ENCODE measurements at places on chromosomes 3 and 15.

DNA sequence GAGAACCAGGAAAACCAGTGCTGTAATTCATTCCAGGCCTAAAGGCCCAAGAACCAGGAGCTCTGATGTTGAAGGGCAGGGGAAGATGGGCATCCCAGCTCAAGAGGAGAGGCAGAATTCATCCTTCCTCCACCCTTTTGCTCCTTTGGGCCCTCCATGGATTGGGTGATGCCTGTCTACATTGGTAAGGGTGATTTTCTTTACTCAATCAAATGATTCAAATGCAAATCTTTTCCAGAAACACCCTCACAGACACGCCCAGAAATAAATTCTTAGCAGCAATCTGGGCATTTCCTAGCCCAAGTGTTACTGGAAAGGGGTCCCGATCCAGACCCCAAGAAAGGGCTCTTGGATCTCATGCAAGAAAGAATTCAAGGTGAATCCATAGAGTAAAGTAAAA, 17.6 kb upstream of the APOD start:
- no peak for DNase-seq

DNA sequence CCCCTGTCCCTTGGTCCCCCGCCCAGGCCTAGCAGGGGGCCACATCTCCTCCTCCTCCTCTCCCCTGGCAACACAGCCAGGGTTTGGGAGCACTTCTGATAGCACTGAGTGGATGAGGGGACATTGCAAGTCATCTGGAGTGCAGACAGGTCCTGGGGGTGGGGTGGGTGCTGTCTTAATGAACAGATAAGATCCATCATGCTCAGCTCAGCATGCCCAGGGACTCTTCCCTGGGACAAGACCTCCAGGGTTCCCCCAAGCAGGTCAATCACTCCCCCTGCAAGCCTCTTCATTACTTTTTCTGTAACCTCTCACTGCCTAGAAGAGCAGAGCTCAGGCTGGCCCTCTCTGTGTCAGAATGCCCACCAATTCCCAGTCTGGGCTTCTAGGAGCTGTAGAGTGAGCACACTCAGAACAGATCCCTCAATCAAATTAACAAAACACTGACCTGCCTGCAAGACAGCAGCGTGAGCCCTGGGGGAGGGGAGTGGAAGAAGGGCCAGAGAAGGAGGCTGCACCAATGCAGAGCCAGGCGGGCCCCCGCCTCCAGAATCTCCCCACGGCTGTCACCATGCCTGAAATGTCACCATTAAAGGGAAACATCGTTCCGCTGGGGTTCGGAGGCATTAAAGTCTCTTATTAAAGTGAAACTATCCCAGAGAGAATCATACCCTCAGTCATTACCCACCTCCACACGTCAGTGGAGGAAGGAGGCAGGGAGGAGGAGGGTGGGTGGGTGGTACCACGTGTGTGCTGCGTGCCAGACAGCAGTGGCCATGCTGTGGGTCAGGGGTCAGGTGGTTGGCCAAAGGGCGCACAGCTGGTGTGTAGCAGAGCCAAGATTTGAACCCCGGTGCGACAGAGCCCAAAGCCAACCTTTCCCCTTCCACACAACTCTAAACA, 114.7 kb upstream of the LINGO1 start:
- DNase-seq: no peak

DNA sequence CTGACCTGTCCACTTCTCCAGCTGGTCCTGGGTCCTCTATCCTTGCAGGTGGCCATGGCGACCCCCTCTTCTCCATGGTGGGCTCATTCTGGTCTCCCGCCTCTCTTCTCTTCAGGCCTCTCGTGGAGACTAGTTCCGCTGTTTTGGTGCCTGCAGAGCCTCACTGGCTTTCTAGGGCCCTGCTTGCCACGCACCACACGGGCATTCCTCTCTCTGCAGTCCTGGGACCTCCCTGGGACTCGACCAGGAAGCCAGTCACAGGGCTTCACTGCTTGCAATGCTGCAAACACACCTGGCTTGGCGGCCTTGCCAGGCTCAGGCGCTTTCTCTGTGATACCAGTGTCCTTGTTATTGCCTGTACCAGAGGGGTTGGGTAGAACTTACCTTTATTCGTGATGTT, 9.1 kb downstream of the SLC28A1 start:
- no peak for DNase-seq

GRCh38 chr3:48857641-48858040, 10.0 kb upstream of the PRKAR2A start:
- DNase-seq: no peak

GRCh38 chr3:14490831-14491230, 49.3 kb downstream of the GRIP2 start:
- no peak for DNase-seq

DNA sequence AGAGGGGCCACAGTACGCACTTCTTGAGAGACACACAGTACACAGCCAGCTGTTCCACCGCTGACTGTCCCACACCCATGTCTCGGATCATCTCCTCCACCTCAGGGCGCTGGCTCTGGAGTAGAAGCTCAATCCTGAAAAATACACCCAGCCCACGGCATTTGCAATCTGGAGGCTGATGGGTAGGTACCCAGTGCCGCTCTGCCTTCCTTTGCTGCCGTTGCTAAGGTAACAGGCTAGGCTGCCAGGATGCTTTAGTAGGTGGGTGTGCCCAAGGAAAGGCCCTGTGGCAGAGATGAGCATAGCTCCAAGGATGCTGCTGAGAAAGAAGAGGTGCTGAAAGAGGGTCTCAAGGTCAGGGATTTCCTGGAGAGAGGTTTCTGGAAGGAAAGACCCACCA, 14.6 kb downstream of the TRAIP start:
- DNase-seq: no peak

DNA sequence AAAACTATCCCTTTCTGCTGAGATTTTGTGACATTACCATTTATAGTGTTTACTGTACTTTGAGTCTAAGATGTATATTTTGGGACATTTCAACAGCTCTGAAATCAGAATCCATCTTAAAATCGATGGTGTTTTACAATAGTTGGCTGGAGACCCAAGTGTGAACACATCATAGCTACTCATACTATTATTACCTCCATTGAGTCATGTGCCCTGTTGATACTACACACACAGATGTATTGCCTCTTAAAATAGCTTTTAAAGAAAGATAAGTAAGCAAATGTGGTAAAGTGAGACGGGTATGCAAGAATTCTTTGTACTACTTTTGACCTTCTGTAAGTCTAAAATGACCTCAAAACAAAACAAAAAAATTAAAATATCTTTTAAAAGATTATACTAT, 6.7 kb downstream of the LMOD3 start:
- DNase-seq: no peak

DNA sequence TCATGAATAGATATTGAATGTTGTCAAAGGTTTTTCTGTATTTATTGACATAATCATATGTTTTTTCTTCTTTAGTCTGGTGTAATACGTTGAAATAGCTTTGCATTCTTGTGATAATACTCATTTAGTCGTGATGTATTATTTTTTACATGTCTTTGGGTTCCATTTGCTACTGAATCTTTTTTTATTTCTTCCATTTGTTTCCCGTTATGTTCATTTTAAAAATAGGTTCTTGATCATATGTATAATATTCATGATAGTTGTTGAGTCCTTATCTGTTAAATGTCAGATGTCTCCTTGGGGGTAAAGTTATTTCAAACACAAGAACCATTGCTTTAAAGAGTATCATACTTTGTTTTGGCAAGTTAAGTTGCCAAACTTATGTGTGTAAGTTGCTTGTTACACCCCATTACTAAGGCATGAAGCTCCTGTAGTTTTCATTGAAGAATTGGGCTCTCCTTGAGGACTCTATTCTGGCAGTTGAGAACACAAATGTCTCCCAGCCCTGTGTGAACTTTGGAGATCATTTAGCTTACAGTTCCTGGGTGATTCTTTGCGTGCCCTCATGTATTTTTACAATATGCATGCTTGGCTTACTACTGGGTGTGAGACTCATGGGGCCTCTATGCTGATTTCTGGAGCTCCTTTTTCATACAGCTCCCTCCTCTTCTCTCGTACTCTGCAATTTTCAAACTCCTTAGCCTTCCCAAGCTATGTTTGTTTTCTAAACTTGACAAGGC, 8.3 kb downstream of the AKAP13 start:
- DNase-seq: no peak

DNA sequence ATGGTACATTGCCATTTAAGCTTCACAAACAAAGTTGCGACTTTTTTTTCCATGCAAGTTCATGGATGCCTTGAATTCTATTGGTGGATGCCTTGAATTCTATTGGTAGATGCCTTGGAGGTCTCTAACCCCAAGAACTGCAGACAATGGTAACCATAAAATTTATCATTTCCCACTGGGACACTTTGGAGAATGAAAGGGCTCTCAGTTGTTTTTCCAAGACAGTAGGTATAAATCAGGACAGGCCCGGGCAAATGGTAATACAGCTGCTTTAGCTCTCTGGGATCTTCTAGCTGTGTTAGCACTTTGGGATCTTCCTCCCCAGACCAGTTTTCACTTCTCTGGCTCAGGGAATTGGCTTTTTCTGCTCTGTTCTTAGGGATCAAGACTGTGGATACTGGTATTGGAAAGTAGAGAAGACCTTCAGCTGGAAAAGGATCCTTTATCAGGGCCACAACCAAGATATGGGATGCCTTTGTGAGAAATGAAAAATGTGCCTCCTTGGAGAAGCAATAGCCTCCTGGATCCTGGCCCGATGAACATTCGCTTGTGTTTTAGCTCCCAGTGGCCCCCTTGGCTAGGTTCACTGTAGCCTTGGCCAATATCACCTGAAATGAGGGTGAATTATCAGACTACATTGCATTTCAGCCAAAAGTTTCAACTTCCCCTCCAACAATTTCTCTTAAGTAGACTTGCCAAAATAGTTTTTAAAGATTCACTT, 8.3 kb downstream of the LRRC3B start:
- DNase-seq: no peak

DNA sequence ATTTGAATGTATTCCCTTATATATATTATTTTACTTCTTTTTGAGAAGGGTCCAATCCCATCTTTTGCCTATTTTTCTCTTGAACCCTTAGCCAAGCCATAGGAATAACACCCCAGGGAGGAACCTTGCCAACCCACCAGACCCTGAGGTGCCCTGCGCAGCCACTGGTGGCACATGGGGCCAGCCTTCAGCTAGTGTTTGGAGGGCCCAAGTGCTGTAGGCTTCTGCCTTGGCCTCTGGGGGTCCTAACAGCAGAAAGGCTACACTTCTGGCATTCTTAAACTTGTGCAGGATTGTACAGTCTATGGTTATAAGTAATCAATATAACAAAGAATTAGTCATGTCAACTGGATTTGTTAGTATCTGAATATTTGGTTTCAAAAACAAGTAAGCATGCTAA, 34.5 kb downstream of the RUVBL1 start:
- peak; percentile 42 for DNase-seq

- DNase-seq: no peak
Measured at GRCh38 chr3:133169331-133170068, 131.3 kb downstream of the TMEM108 start.

Data from hematopoietic multipotent progenitor cell treated with erythropoietin and hydrocortisone succinate and interleukin-3 and kit ligand, for 4 days (in vitro differentiated cells).